Activated CD8-positive, alpha-beta memory T cell treated with anti-CD3 and anti-CD28 coated beads for 36 hours (primary cell): ENCODE measurements at places on chromosomes 12 and 14. TPM values are rescaled to one million over a fixed set of nuclear protein-coding genes. Genes with fewer than 3 reads are reported as not detected.

Gene KCNMB4
- 0.38 TPM for total RNA-seq

Gene KRT83
- total RNA-seq, result not detected

Gene OTOGL
- total RNA-seq, result not detected

Gene KRT6C
- not detected for total RNA-seq

Gene EDDM3A
- not detected for total RNA-seq

Gene NTF3
- not detected for total RNA-seq

Gene PRIM1
- total RNA-seq, result 78.0 TPM

Gene GDF11
- 13.6 TPM for total RNA-seq

Gene EIF4B
- 673 TPM for total RNA-seq

Gene NKX2-1
- total RNA-seq, result not detected

Gene NDUFA9
- 147 TPM for total RNA-seq

Gene BMP4
- total RNA-seq, result not detected

Gene MMAB
- 49.4 TPM for total RNA-seq

Gene ART4
- not detected for total RNA-seq

Gene PLEK2
- 1.1 TPM for total RNA-seq

Gene KLHDC1
- total RNA-seq, result 1.2 TPM

Gene RTL1
- total RNA-seq, result not detected

Gene KRT72
- total RNA-seq, result not detected

Gene GDF3
- not detected for total RNA-seq

Gene TSPAN19
- total RNA-seq, result not detected

Gene DIO3
- not detected for total RNA-seq

Gene KRT75
- not detected for total RNA-seq

Gene GLIPR1L1
- total RNA-seq, result not detected

Gene DBX2
- total RNA-seq, result not detected

Gene RFLNA
- not detected for total RNA-seq

Gene ABCD2
- total RNA-seq, result 3.0 TPM

Gene P2RX7
- 3.4 TPM for total RNA-seq

Gene SLC7A8
- total RNA-seq, result 0.86 TPM

Gene NXPH4
- 0.40 TPM for total RNA-seq

Gene PPFIBP1
- 10.6 TPM for total RNA-seq

Gene RNFT2
- 16.2 TPM for total RNA-seq

Gene RAPGEF3
- total RNA-seq, result 1.1 TPM

Gene SOAT2
- 1.2 TPM for total RNA-seq

Gene ZNF891
- total RNA-seq, result 1.9 TPM
